EL (cell line): ENCODE measurements at places on chromosomes 11 and 22.

DNA sequence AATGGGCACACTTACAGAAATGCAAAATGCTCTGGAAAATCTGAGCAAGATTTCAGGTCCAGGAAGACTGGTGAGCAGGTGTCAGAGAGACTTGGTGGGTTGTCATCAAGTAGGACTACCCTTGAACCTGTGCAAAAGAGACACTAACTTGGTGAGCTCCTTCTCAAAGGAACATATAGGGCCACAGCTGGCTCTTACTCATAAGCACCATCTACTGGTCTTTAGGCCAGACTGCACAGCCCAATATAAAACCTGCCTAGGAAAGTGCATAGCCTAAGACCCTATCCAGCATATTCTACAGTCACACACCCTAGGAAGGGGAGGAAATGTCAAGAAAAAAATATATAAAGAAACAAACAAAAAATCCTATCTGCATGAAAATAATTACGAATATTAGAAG, 18.2 kb upstream of the OR10W1 start:
- peak; percentile 52 for DNase-seq

DNA sequence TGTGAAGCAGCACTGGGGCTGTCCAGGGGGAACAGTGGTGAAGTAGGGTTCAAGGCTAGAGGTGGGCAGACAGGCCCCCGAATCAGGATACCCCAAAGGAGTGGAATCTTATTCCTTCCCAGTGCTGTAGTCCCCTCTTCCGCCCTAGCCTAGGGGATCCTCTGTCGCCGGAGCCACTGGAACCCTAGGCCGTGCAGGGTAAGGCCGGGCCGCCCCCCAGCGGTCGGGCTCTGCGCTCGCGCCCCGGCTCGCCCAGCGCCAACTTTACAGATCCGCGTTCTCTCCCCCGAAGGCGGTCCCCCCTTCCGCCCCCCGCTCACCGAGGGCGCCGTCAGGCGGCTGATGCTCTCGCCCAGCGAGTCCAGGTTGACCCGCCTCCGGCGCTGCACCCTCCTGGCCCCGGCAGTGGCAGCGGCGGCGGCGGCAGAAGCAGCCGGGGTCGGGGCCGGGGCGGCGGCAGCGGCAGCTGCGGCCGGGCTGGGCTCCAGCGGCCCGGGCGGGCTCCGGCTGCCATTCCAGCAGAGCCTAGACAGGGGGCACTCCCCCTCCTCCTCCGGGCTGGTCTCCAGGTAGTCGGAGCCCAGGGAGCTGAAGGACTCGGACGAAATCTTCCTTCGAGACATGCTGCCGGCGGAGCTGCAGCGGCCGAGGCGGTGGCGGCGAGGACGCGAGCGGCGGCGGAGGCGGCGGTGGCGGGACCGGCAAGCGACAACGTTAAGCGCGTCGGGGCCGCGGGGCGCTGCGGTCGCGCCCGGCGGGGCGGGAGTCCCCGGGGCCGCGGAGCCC, 650 bp downstream of the GUCY1A2 start:
- DNase-seq = peak; percentile 62

GRCh38 chr11:125365196-125365931, 130.7 kb downstream of the FEZ1 start:
- no peak for DNase-seq

- no peak for DNase-seq
Observed at GRCh38 chr22:35334004-35334403, 34.3 kb downstream of the TOM1 start.

DNA sequence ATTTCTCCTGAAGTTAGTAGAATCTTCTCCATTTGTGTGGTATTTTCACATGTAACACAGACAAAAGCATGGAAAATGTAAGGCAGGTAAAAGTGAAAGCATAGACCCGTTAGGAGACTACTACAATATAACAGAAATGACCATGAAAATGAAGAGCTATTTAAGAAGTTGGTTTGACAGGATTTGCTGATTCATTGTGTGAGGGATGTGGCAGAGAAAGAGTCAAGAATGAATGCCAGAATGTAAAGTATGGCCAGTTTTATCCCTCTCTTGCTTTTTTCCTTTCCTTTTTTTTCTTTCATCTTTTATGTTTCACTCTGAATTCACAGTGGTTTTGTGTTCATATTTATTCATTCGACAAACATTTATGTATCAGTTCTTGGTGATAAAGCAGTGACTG, 115.9 kb downstream of the ARFGAP2 start:
- DNase-seq = peak; percentile 10

DNA sequence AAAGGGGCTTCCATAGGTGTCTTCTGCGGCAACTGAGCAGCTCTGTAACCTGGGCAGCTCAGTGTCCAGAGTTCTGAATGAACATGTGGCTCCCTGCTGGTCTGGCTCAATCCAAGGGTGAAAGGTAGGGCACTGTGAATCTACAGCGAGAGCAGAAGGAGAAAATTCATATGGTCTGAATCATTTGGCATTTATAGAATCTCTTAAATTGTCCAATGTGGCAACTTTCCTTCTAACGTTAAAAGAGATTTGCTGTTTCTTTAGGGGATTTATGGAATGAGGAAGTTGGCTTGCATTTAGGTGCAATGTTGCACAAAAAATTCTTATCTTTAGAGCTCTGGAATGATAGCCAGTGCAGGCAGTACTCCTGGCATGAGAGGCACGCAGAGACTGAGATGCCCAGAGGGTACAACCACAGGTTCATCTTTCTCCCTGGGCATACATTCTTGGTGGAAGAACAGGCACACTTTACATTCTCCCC, 17.0 kb downstream of the ATXN10 start:
- peak; percentile 98 for DNase-seq

- DNase-seq = no peak
Observed at GRCh38 chr11:117382746-117383145, 55.1 kb downstream of the CEP164 start.

DNA sequence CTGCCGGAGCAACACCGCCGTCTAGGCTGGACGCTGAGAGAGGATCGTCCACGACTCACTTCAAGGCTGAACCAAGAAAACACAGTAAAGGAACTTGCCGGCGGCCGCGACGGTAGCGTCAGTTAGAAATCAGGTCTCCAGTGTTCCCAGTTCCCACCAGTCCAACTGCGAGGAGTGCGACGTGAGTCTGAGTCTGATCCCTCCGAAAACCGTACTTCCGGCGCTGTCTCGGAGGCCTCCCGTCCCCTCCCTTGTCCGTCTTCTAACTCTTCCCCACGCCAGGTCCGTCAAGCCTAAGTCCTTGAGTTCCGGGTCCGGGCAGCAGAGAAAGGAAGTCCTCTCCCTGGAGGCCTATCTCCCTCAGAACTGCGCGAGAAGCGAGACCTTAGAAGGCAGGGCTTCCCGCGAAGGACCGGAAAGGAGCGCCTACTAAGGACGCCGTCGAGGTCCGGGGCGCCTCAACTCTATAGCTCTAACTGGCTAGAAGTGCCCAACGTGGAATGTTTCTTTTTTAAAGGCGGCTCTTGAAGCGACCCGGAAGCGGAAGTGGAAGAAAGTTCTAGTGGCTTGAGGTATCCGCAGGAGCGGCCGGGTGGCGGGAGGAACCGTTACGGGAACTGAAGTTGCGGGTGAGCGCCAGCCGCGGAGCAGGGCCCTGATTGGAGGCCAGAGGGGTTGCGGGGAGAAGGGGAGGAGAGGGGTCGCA, at the start of the genes BANF1 and EIF1AD:
Gene BANF1 (plus strand): TSS at position 562 of the 706 bp plus-strand sequence. CDS start 748 bp downstream, outside the sequence.
Gene EIF1AD (minus strand): TSS at position 216 of the 706 bp plus-strand sequence. CDS start 1,768 bp downstream, outside the sequence.
- peak; percentile 98 for DNase-seq

GRCh38 chr11:126791446-126791845, 209.1 kb downstream of the KIRREL3 start:
- DNase-seq = no peak

DNA sequence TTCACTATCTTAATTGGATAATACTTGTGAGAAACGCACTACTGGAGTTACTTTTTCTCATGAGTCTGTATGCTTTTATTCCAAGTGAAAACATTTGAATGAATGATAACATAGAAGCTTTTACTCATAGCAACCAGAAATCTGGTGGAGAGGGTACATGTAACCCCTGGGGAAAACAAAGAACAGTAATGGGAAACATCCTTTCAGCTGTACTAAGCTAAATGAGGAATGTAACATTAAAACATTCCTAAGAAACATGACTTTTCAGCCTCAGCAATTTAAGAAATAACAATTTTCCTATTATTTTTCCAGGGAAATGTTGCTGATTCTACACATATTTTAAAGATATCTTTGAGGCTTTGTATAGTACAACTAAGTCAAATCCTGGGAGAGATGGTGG, 97.2 kb upstream of the CEP126 start:
- no peak for DNase-seq

DNA sequence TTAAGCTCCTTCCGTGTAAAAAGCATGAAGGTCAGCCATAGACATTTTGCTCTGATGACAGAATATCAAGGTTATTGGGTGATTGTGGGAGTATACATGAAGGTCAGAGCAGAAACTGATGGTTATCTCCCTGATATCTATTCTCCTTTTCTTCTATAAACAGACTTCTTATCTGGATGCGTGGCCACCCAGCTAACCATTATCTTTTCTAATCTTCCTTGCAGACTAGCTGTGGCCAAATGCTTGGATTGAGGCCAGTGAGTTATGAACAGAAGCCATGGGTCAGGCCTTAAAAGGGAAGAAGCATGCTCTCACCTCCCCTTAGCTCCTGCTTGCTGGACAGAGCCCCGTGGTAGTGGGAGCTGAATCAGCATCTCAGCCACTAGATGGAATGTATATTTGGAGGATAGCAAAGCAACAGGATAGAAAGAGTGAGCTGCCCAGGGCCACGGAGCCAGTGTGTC, 31.3 kb upstream of the LRRC55 start:
- DNase-seq = peak; percentile 2

DNA sequence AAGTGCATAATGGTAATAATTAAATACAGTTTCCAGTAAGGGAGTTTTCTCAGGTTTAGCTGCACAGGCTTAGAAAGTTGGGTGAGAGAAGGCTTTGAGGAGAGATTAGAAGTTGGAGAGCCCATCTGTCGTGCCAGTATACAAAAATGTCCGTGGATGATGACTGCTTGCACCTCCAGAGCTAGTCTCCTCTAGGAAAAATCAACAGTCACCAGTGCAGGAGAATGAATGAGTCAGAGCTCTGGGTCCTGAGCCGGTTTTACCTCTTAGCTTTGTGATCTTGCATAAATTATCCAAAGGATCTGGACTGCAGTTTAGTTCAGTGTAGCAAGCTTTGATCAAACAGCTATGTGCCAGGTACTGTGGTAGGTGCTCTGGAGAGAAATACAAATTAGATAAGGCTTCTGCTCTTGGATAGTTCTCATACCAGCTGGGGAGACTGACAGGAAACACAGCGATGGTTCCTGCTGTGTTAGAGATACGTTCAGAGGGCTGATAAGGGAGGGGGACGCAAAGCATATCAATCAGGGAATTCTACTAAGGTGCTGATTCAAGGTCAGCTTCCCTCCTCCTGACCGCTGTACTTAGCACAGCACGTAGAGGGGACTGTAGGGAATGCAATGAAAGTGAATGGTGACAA, 125.9 kb downstream of the TEAD1 start:
- peak; percentile 77 for DNase-seq

DNA sequence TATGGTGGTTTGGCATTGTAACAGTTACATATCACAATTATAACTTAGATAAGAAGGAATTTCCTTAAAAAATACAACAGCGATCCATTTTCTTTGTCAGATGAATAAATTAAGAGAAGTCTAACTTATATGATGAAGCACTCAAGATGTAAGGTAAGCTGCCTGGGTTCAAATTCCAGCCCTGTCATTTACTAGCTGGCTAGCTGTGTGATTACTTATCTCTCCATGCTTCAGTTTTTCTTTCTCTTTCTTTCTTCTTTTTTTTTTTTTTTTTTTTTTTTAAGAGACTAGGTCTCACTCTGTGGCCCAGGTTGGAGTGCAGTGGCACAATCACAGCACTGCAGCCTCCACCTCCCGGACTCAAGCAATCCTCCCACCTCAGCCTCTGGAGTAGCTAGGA, 22.2 kb upstream of the LDHA start:
- no peak for DNase-seq

- DNase-seq = no peak
Observed at GRCh38 chr22:38034884-38035529, 22.2 kb upstream of the PICK1 start.

- no peak for DNase-seq
Observed at GRCh38 chr11:44051171-44051570, 3.4 kb downstream of the ACCSL start.

DNA sequence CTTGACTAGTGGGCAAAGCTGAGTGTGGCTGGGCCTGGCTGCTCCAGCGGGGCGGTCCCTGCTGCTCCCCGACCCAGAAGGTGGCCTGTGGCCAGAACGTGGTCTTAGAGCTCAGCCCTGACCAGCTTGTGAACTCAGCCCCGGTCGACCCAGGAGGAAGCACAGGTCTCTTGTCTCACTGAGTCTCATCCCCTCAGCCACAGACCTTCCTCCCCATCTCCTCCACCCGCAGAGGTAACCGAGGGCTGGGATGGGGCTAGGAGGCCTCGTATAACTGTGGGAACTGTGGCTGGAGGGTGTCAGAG, 546.2 kb upstream of the B3GAT1 start:
- DNase-seq = no peak

DNA sequence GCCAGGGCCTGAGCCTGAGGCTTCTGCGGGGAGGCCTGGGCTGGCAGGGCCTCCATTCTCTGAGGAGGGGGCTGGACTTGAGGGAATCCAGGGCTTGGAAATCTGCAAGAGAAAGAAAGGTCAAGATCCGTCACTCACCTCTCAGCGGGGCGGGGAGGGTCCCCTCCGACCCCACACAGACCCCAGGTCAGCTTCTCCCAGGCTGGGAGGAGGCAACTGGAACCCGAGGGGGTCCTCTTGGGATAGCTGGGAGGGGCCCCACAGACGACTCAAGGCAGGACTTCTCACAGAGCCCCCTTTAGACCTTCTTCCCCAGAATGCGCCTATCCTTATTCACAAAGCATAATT, 11.0 kb downstream of the TNKS1BP1 start:
- DNase-seq = no peak

GRCh38 chr11:97722721-97723120, 1298.0 kb upstream of the CNTN5 start:
- DNase-seq = no peak

- no peak for DNase-seq
Observed at GRCh38 chr22:38569181-38569971, 607 bp downstream of the DMC1 start.

DNA sequence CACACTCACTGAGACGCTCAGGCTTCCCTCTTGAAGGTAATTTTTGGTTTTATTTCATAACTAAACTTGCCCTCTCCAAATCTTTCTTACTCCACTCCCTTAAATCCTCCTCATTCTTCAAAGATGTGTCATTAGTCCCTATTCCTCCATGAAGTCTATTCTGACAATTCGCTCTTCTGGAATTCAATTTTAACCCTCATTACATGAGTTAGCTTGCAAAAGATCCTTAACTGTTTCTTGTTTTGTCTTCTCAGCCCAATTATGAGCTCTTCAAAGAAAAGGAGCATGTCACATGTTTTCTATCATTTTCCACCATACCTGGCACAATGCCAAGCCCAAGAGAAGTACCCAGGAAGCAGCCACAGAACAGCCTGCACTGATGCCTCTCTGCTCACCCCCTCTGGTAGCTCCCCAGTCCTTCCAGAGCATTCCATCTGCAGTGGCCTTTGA, 13.0 kb downstream of the GALNT18 start:
- DNase-seq = peak; percentile 22
